ENCODE measurements at places on chromosomes 5 and 9. TPM values are rescaled to one million over a fixed set of nuclear protein-coding genes. Genes with fewer than 3 reads are reported as not detected.
A peak's percentile ranks its signal among the peaks of the same experiment; 100 is the strongest.

- no peak for DNase-seq
These were observed 4.5 kb downstream of the ANKRD55 start for GRCh38 chr5:56228631-56229030.

GRCh38 chr9:134325813-134326723 is at the start of gene RXRA:
RXRA (plus strand) TSS chr9:134326455; CDS start chr9:134326632, 177 bp downstream.
- peak; percentile 86 for DNase-seq

GRCh38 chr5:172858511-172858989 is 24.5 kb downstream of the ERGIC1 start:
- DNase-seq, result no peak

DNA sequence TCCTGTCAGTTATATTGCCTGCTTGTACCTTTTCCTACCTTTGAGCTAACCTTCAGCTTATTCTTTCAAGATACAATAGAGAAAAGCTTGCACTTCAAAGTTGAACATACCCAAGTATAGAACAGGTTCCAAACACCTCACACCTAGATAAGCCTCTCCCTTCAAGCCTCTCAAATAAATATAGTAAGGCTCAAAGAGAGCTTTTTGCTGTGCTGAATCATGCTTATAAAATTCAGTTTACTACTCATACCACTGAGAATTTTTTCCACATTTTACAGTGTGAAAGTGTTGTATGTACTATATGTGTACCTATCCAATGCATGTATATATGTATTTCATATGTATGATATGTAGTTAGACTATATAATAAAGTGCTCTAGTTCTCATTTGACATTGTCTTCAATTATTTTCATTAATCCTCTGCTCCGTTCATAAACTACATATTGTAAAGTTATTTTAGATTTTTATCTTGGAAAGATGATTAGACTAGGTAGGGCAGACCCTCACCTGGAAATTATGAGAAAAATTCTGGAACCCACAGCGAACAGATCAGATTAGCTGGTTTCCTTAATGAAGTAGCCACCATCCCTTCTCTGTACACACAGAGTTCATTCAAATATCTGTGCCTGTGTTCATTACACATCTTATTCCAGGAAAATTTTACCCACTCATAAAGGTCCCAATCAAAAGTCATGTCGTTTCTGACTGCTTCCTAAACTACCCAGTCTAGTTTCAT is 149.2 kb upstream of the RGMB start:
- no peak for DNase-seq

- no peak for DNase-seq
These were observed 342.6 kb downstream of the MAN2A1 start for GRCh38 chr5:110032376-110032775.

- no peak for DNase-seq
These were observed 34.1 kb upstream of the RUFY1 start for GRCh38 chr5:179516221-179516620.

- no peak for DNase-seq
These were observed 89.7 kb upstream of the PARP8 start for GRCh38 chr5:50576686-50577256.

TAF11L5 gene
- total RNA-seq, result not detected

TMEM252 gene
- 0.69 TPM for total RNA-seq

FABP6 gene
- total RNA-seq, result 0.59 TPM

FBP2 gene
- not detected for total RNA-seq

SPIN1 gene
- total RNA-seq, result 388 TPM

C5 gene
- 2.1 TPM for total RNA-seq

IFNA13 gene
- total RNA-seq, result not detected

MARCHF3 gene
- total RNA-seq, result 6.2 TPM

LHX6 gene
- 19.5 TPM for total RNA-seq
